Osteocyte (in vitro differentiated cells): ENCODE measurements at places on chromosomes 3 and 15. TPM values are rescaled to one million over a fixed set of nuclear protein-coding genes. Genes with fewer than 3 reads are reported as not detected.

Gene CCDC33
- total RNA-seq: not detected in 2 replicates

Gene POU1F1
- total RNA-seq: not detected in 2 replicates

Gene CCDC39
- total RNA-seq: not detected in 2 replicates

Gene IL17RD
- 2.9 and 3.9 TPM in 2 replicates for total RNA-seq

Gene ARHGEF26
- 5.4 and 5.5 TPM in 2 replicates for total RNA-seq

GRCh38 chr3:7423995-7424394 is 563.1 kb downstream of the GRM7 start:
- H3K4me1 ChIP-seq: no peaks in the 10 kb centered on the region
- DNase-seq: no peak
- H3K27ac ChIP-seq: no peak overlapping the region

- H3K4me1 ChIP-seq: peaks cover 4% of the 10 kb centered on the region
- H3K36me3 ChIP-seq: peaks cover 6% of the 10 kb centered on the region
- DNase-seq: no peak
- no peak overlapping the region for H3K4me3 ChIP-seq
Measured at GRCh38 chr3:99972380-99973104, 141.8 kb downstream of the FILIP1L start.

DNA sequence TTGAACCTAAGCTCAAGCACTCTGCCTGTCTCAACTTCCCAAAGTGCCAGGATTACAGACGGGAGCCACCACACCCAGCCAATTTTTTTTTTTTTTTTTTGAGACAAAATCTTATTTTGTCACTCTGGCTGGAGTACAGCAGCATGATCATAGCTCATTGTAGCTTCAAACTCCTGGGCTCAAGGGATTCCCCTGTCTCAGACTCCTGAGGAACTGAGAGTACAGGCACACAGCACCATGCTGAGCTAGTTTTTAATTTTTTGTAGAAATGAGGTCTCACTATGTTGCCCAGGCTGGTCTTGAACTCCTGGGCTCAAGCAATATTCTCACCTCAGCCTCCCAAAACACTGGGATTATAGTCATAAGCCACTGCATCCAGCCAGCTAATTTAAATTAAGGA is 36.8 kb upstream of the SUCLG2 start:
- H3K4me1 ChIP-seq: no peaks in the 10 kb centered on the region
- no peaks in the 10 kb centered on the region for H3K27me3 ChIP-seq
- no peak for DNase-seq
- no peak overlapping the region for H3K27ac ChIP-seq
- peaks cover 1% of the 10 kb centered on the region for H3K36me3 ChIP-seq

- no peak for DNase-seq
- peak overlapping the region; percentile 97 for H3K27ac ChIP-seq
- no peaks in the 10 kb centered on the region for H3K27me3 ChIP-seq
- peaks cover 51% of the 10 kb centered on the region for H3K4me1 ChIP-seq
- peaks cover 6% of the 10 kb centered on the region for H3K36me3 ChIP-seq
Measured at GRCh38 chr15:70765504-70766281, 2.3 kb upstream of the UACA start.

DNA sequence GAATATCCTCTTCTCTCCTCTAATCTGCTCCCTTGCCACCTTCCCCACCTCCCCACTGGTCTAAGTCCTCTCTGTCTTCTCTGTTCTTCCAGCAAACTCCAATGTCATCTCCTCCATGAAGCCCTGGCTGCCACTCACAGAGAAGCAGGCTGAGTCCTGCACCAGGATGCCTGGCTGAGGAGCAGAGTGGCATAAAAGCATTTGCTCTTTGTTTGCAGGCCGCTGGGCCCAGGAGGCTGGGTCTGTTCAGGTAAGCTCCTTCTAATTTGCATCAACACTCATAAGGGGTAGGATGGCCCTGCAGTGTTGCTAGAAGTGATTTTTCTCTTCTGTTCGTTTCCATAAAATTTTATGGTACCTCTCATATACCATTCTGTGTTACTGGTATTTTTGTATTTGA is 43.2 kb upstream of the KLHL25 start:
- no peak for DNase-seq
- H3K27ac ChIP-seq: no peak overlapping the region
- H3K27me3 ChIP-seq: peaks cover 4% of the 10 kb centered on the region
- H3K4me3 ChIP-seq: no peak overlapping the region
- H3K4me1 ChIP-seq: peaks cover 3% of the 10 kb centered on the region
- H3K36me3 ChIP-seq: no peaks in the 10 kb centered on the region

- peak overlapping the region; percentile 72 for H3K27ac ChIP-seq
- H3K4me1 ChIP-seq: peaks cover 29% of the 10 kb centered on the region
- DNase-seq: no peak
- peaks cover 5% of the 10 kb centered on the region for H3K36me3 ChIP-seq
Measured at GRCh38 chr3:18098960-18099587, 326.1 kb downstream of the SATB1 start.

DNA sequence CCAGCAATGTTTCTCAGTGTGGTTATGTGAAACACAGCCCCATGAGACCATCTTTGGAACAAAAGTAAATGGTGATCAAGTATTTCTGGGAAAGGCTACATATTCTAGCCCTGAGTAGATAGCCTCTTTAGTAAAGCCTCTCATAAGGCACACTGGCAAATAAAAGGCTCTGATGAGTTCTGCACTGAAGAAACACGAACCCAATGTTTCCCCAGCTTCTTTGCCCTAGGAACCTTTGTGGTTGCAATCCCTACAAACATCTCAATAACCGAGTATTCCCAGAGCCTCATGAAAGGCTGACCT is 41.8 kb downstream of the RAB6B start:
- no peaks in the 10 kb centered on the region for H3K27me3 ChIP-seq
- H3K4me3 ChIP-seq: no peak overlapping the region
- H3K36me3 ChIP-seq: no peaks in the 10 kb centered on the region

DNA sequence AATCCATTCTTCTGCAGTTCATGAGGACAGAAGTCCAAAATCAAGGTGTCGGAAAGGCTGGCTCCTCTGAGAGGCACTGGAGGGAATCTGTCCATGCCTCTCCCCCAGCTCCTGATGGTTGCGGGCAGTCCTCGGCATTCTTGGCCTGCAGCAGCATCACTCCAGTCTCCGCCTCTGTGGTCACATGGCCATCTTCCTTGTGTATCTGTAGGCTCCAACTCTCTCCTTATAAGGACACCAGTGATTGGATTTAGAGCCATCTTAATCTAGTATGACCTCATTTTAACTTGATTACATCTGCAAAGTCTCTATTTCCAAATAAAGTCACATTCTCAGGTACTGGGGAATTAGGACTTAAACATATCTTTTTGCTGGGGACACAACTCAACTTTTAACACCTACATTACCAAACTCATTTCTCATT is 56.0 kb upstream of the FLNB start:
- H3K36me3 ChIP-seq: no peaks in the 10 kb centered on the region
- DNase-seq: no peak
- no peak overlapping the region for H3K4me3 ChIP-seq

- peak overlapping the region; percentile 29 for H3K4me3 ChIP-seq
- no peak overlapping the region for H3K27ac ChIP-seq
- DNase-seq: no peak
- H3K36me3 ChIP-seq: no peaks in the 10 kb centered on the region
- peaks cover 52% of the 10 kb centered on the region for H3K27me3 ChIP-seq
Measured at GRCh38 chr15:77634266-77634962, 1.7 kb upstream of the LINGO1 start.
